ENCODE measurements at places on chromosomes 11 and 22. TPM values are rescaled to one million over a fixed set of nuclear protein-coding genes. Genes with fewer than 3 reads are reported as not detected.

The ASCL2 gene
- total RNA-seq = 4.8 TPM

The NRIP3 gene
- 14.5 TPM for total RNA-seq

The F2 gene
- not detected for total RNA-seq

DNA sequence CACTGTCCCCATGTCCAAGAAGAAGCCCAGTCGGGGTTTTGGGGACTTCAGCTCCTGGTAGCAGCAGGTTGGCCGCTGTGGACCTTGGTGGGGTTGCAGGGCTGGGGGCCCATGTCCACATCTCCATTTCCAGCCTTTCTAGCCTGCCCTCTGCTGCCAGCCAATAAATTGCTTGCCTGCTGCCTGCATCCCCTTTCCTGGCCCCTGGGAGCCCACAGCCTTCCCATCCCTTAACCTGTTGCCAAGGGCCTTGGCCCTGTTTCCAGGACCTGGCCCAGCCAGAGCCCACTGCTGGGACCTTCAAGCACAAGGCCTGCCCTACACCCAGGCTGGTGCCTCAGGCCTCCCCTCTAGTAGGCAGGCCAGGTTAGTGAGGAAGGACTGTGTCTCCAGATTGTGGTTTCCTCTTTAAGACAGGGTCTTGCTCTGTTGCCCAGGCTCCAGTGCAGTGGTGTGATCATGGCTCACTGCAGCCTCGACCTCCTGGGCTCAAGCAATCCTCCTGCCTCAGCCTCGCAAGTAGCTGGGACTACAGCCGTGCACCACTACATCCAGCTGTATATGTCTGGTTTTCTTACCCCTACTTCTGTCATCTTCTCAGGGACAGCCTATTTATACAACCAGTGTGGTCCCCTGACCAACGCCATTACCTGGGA lies 29.7 kb downstream of the PPIL2 start:
- H3K27me3 ChIP-seq = no peaks in the 10 kb centered on the region
- DNase-seq = no peak
- no peaks in the 10 kb centered on the region for H3K4me1 ChIP-seq

DNA sequence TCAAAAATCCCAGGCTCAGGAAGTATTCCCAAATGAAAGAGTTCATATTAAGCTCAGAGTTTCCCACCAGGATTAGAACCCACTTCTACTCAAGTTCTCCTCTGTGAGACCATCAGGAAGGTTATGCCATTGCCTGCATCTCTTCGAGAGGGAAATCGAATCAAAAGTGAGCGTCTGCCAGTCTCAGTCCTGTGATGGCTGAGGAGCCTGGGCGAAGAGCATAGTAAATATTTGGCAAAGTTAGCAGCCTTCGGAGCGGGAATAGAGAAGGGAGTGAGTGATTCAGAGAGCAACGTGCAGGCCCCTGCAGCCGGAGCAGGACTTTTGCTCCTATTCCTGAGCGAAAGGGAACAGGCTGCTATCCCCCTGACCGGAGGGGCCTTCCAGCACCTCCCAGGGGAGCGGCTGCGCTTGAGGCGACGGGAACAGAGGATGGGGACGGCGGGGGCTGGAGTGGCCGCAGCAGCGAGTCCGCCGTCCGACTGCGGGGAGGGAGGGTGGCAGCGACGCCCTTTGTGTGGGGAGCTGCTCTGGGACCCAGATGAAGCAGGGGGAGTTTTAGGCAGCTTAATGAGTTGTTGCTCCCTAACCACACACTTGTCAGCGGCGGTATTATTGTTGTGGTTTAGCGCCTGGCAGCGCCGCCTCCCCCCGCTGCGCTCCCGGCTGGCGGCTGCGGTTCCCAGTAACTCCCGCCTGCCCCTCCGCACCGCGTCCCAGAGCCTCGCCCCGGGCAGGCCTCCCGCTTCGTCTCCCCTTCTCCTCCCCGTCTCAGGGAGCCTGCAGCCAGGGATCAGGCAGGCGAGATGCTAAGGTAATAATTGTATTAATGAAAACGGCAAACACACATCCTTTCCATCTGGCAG lies 21.7 kb upstream of the NRGN start:
- no peaks in the 10 kb centered on the region for H3K36me3 ChIP-seq
- H3K27ac ChIP-seq = no peak overlapping the region
- no peak for DNase-seq
- H3K27me3 ChIP-seq = peaks cover 35% of the 10 kb centered on the region
- H3K4me3 ChIP-seq = peak overlapping the region; percentile 62

- no peak overlapping the region for H3K27ac ChIP-seq
- peaks cover 4% of the 10 kb centered on the region for H3K4me1 ChIP-seq
- no peaks in the 10 kb centered on the region for H3K27me3 ChIP-seq
- H3K36me3 ChIP-seq = no peaks in the 10 kb centered on the region
- H3K4me3 ChIP-seq = peak overlapping the region; percentile 50
- DNase-seq = no peak
Measured at GRCh38 chr11:859394-860131, 16.9 kb downstream of the TSPAN4 start.

DNA sequence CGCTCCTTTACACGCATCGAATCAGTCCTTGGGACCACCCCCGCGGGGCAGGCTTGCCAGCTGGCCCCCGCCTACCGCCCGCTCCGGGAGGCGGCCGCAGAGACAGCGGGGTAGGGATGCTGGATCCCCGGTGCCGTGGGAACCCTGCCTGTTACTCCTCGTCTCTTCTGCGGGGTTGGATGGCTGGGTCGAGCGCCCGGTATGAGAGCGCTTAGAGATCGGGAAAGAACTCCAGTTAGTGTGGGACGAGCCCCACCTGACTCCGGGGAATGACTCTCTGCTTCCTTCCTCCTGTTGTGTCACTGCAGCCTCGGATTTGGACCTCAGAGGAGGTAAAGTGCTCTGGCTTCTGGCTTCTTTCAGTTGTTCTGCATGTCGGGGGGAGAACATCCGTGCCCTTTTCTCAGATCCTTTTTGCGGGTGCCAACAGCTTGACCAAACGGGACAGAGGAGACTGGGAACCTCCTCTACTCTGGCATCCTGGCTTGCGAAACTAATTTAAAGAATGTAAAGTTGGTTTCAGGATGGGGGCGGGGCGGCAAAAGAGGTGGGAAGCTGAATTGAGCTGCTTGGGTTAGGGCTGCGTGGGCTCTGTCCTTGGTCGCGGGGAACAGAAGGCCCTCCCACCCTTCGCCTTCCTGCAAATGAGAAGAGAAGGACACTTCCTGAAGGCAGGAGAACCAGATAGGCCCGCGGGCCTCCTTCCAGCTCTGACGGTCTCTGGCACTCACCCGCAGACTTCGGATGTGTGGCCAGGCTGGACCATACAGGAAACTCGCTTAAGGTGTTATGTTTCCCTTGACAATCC lies 938 bp downstream of the LAYN start:
- no peaks in the 10 kb centered on the region for H3K36me3 ChIP-seq
- peak; percentile 57 for DNase-seq
- H3K27ac ChIP-seq = peak overlapping the region; percentile 77

- H3K36me3 ChIP-seq = no peaks in the 10 kb centered on the region
- peaks cover 60% of the 10 kb centered on the region for H3K27me3 ChIP-seq
- DNase-seq = no peak
- no peaks in the 10 kb centered on the region for H3K4me1 ChIP-seq
- no peak overlapping the region for H3K27ac ChIP-seq
Measured at GRCh38 chr22:26170112-26170492, 840 bp downstream of the SEZ6L start.

- DNase-seq = no peak
- H3K36me3 ChIP-seq = no peaks in the 10 kb centered on the region
- no peaks in the 10 kb centered on the region for H3K27me3 ChIP-seq
- H3K4me1 ChIP-seq = no peaks in the 10 kb centered on the region
- no peak overlapping the region for H3K4me3 ChIP-seq
Measured at GRCh38 chr11:27213232-27213660, 149.8 kb downstream of the CCDC34 start.

DNA sequence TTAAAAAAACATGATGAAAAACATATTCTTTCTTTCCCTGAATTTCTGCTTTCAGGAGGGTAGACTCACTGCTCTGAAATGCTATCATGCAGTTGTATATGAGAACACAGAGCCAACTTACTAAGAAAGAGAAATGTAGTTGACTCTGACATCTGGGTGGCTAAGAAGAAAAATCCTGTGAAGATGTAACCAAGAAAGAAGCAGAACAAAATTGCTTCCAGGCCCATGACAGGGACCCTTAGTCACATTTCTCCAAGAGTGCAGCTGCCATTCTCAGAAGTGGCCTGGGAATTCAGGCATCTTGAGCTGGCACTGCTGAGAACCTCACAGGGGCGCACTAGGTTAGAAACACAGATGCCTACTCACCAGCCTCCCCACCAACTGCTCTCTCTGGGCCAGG lies 73.6 kb downstream of the RPL27A start:
- DNase-seq = no peak
- no peak overlapping the region for H3K4me3 ChIP-seq
- no peaks in the 10 kb centered on the region for H3K36me3 ChIP-seq
- peaks cover 10% of the 10 kb centered on the region for H3K4me1 ChIP-seq
- no peaks in the 10 kb centered on the region for H3K27me3 ChIP-seq

- H3K27ac ChIP-seq = no peak overlapping the region
- H3K27me3 ChIP-seq = no peaks in the 10 kb centered on the region
- no peak overlapping the region for H3K4me3 ChIP-seq
- H3K4me1 ChIP-seq = no peaks in the 10 kb centered on the region
- no peak for DNase-seq
Measured at GRCh38 chr22:26922806-26923205, 265.4 kb downstream of the MIAT start.

DNA sequence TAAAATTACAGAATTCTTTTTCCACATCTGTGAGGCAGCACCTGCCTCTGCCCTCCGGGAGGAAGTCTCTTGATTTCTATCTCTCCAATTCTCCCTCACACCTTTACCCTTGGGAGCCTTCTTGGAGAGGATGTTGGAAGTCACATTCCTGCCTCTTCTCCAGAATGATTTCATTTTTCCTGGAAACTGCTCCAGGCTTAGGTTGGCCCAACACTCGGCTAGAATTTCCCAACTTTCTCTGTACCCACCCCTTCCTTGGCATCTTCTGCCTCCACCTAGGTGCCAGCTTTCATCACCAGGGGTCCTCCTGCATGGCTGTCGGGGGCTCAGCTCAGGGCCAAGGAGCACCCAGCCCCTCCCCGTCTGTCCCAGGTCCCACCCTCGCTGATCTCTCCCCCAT lies 43.2 kb downstream of the SLCO2B1 start:
- H3K27me3 ChIP-seq = no peaks in the 10 kb centered on the region
- peak overlapping the region; percentile 27 for H3K27ac ChIP-seq

DNA sequence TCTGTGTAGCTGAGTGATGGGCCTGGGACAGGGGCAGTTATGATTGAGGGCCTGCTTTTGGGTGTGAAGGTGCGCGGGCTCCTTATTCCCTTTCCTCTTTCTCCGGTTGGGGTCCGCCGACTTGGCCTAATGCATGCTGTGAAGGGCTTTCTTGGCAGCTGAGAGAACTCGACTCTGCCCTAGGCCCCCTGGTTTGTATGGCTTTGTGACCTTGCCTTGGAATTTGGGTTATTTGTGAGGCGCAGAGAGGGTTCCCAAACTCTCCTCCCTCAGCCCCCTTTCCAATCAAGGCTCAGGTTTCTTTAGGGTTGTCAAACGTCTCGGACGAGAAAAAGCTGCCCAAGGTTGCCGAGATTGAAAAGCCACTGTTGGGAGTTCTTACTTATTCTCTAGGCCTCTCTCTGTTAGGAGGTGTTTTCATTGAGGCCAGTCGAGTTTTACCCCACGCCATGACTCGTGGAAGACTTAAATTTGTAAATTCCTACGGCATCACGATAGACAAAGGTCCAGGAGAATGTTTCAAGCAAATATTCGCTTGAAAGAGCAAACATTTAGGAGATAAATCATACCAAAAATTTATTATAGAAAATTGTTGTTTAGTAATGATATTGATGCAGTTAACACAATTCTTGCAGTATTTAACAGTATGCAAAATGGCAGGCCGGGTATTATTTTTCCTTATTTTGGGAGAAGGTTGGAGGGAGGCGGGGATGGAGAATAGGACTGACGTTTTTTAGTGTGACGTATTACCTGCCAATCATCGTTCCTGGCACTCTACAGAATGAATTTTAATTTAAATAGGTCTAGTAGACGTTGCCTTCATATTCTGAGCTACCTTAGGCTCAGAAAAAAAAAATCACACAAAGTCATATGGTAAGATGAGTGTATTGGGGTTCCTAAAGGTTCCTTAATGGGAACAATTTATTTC lies 689 bp downstream of the PDHX start:
- H3K36me3 ChIP-seq = no peaks in the 10 kb centered on the region
- H3K4me3 ChIP-seq = peak overlapping the region; percentile 86
- peak overlapping the region; percentile 94 for H3K27ac ChIP-seq
- H3K27me3 ChIP-seq = no peaks in the 10 kb centered on the region
- DNase-seq = no peak
- peaks cover 8% of the 10 kb centered on the region for H3K4me1 ChIP-seq

All from breast epithelium (tissue), 4 donors.